Amniotic epithelial cell (primary cell): ENCODE measurements at places on chromosomes 2 and 18.

GRCh38 chr18:45251236-45251635 is 364.0 kb upstream of the SLC14A2 start:
- DNase-seq = no peak

DNA sequence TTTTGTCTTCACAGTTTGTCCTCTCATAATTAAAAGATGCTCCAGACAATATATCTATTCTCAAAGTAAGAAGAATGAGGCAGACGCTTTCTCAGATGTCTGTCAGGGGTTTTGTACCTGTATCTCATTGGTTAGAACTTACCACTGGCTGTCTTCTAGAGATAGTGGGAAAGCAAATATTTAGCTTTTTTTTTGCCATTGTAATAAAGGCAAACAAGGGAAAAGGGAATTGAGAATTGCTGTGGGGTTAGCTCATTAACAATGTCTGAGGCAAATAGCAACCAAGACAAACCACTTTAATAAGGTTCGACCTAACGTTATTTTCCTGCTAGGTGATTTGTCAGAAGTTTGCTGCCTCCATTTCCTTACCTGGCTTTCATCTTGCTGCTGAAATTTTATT is 30.0 kb downstream of the ZNF638 start:
- no peak for DNase-seq

DNA sequence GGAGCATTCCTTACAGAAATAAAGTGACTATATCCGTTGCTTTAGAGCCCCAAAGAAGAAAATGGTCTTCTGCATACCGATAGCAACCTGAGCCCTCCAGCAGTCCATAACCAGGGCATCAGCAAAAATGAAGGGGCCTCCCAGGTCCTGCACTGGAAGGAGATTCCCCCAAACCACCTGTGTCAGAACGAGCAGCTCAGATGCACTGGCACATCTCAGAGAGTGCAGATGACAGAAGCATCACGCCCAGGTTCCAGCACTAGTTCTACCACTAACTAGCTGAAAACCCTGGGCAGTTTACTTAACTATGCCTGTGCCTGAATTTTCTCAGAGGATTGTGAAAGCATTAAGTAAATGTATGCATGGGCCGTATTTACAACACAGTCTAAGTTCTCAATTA is 466.7 kb upstream of the MYT1L start:
- DNase-seq = no peak

GRCh38 chr2:37125416-37125815 is 31.4 kb downstream of the EIF2AK2 start:
- no peak for DNase-seq

GRCh38 chr2:3212061-3212362 is 165.6 kb downstream of the EIPR1 start:
- no peak for DNase-seq

- no peak for DNase-seq
Measured at GRCh38 chr2:137208431-137208891, 443.1 kb downstream of the THSD7B start.

GRCh38 chr2:222569826-222570225 is 86.1 kb downstream of the FARSB start:
- peak; percentile 19 for DNase-seq

DNA sequence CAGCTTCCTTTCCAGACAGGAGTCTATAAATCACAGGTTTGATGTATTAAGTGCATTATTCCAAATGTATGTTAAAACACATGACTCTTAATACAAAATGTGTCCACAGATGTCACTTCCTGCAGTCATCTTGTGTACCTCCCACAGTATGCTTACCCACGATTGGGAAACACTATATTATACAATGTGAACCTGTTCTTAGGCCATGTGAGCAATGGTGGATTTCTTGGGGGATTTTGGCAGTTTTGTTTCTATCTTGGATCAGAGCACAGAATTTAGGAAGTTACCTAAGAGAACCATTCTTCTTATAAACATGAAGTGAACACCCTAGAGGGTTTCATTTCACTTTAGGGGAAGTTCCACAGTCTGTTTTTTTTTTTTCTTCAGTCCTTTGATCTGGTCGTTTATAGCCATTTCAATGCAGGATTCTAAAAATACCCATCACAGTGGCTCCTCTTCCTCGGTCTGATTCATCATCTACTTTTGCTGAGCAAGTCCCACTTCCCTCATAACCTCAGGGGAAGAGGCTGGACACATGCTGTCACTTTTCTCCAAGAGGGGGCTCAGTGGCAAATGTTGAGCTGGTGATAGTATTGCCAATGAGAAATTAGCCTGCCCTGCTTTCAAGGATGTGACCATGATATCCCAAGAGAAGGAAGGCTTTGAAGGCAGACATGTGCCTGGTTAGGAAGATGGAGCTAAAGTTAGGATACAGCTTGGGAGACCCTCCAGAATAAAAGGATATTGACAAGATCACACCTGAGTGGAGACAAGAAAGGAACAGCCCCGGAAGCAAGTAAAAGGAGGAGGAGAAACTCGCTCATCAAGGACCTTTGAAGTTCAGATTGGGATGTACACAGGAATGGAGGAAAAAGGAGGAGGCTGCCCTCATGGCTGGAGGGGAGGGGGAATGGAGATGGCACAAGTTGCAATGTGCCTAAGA is 22.6 kb downstream of the PLEK start:
- DNase-seq = no peak

DNA sequence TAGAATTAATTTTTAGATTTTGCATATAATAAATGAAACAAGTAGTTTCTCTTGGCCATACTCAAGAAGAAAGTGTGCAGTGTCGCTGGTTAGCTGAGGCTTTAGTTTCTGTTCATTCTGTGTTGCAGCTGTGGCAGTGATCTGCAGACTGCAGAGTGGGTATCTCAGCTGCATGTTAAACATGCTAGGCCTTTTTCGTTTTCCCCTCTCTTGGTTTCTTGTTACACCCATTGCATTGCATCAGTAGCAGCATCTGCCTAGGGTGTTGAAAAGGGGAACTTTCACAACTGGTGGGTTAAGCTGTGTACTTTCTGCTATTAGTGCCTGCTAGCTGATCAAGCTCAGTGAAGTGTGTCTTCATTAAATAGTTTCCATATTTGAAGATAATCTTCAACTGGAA is 51.3 kb downstream of the ACSL3 start:
- peak; percentile 46 for DNase-seq

- DNase-seq = no peak
Measured at GRCh38 chr18:48201337-48202005, 207.7 kb downstream of the ZBTB7C start.

DNA sequence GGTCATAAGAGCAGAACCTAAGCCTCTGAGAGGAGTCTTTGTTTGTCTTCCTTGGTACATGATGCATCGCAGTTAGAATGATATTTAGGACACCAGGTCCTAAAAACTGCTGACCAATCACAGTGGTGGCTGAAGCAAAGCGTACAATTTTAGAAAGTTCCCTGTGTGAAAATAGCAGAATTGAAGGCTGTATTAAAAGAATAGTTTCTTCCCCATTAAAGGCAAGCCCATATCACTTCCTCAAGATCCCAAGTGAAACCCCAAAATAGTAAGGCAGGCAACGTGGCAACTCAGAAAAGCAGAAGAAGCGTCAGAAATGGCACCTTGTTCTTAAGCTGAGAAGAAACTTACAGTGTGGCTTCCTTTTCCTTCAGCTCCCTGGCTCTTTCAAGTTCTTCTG is 154.8 kb upstream of the PGAP1 start:
- DNase-seq = no peak

GRCh38 chr18:68397241-68398035 is 317.5 kb downstream of the TMX3 start:
- DNase-seq = peak; percentile 86

DNA sequence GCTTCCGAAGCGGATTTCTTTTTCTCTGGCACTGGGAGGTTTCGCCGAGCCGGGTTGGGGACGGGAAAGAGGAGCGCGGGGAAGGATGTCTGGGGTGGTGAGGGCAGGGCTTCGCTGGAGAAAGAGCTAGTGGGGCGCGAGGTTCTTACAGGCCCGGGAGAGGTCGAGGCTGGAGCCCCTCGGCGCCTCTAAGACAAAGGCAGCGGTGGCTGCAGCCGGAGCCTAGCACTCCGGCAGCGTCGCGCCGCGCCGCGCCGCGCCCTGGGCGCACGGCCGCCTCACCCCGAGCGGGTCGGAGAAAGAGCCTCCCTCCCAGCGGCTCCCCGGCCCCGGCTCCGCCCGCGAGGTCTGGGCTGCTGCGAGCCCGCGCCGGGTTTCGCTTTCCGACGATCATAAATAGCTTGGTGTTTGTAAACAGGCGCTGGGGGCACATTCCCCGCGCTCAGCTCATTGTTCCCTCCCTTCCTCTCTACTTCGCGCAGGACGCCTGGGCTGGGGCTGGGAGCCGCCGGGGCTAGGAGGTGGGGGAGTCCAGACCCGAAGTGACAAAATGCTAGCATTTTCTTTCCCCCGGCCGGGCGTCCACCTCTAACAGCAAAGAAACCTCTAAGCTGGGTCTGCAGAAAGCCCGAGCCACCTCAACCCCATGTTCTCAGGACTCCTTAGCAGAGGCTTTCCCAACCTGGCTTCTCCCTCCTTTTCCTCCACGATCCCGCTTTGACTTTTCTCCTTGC is 813 bp upstream of the MEIS1 start:
- DNase-seq = peak; percentile 79

- DNase-seq = no peak
Measured at GRCh38 chr18:49890041-49890440, 76.7 kb upstream of the ACAA2 start.

DNA sequence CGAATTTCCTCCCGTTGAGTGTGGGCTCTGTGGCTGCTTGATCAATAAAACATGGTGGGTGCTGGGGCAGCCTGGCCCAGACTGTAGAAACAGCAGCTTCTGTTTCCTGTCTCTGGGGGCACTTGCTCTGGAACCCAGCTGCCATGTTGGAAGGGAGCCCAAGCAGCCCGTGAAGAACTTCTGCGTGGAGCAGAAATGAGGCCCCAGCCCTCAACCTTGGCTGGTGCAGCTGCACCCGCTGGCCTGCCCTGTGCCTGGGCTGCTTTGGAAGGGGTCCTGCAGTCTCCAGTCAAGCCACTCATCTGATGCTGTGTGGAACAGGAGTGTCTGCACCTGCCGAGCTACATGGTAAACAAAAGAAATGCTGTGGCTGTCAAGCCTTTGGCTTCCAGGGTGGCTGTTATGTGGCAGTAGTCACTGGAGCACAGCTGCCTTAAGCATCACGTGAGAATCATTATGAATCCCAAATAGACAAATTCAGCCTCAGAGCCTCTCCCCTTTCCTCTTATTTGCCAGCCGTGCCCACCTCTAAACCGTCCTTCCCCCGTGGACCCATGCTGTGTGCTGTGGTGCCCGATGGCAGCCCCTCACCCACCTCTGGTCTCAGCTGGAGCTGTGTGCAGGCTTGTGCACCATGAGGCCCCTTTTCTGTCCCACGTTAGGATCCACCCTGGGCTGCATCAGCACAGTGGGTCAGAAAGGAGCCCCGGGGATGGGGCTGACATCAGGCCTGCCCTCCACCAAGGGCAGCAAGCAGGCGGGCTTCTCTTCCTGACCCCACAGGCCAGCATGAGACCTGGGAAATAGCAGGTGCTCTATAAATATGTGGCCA is 134.0 kb upstream of the HDAC4 start:
- DNase-seq = no peak

DNA sequence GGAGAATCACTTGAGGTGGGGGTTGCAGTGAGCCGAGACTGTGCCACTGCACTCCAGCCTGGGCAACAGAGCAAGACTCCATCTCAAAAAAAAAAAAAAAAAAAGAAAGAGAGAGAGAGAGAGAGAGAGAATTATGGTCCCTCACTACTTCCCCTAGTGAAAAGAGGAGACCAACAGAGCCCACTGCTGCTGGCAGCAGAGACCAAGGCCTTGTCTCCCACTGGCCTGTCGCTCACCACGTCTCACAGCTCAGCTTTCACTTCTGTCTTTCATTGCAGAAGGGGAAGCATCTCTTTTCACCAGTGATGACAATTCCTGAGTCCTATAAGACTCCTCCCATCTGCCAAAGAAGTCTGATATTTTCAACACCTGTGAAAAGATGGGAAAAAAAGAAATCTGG is 81.3 kb downstream of the CLHC1 start:
- DNase-seq = no peak

DNA sequence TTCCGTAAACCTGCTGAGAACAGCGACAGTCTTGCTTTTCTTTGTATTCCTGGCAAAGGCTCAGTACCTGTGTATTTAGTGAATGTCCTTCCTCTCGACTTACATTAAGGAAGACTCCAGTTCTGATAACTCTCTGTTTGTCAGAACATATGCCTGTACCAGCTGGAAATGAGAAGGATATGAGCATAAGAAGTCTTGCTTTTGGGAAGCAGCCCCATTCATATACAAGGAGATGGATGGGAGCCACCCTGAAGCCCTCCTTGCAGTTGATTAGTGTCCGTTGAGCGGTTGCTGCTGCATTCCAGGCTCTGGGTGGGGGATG is 59.8 kb downstream of the SH3BP4 start:
- DNase-seq = no peak

DNA sequence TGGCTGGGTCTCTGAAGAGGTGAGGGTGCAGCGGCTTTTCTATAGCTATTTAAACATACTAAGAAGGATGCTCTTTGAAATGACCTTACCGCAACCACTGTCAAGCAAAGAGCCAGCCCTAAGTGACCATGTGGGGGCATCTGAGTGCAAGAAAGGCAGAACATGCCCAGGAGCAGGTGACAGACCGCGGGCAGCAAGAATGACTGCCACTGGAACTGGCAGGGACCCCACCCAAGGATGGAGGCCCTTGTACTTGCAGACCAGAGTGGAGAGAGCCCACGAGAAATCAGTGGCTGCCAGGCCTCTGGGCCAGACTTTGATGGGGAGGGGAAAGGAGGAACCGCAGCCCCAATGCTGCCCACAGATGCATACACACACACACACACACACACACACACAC is 33.1 kb downstream of the DNMT3A start:
- DNase-seq = no peak

- DNase-seq = no peak
Measured at GRCh38 chr2:238114331-238114841, 14.2 kb downstream of the ESPNL start.

GRCh38 chr18:49206717-49207116 is 253.7 kb downstream of the DYM start:
- no peak for DNase-seq

GRCh38 chr2:82795446-82795845 is 1663.6 kb downstream of the SUCLG1 start:
- peak; percentile 79 for DNase-seq

DNA sequence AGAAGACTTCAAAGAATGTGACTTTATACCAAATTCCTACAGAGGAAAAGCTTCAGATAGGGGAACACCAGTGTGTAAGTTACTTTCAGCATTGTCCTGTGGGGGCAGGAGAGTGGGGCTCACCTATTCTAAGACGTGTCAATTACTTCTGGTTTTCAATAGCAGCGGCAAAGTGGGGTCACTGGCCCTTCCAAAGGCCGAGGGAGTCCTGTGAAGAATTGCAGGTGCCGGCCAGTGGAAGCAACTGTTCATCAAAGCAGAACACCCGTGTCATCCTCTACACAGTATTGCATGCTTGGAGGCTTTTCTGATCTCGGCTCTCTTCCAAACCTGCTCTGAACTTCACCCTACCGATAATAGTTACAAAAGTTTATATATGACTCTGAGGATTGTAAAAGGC is 1176.5 kb upstream of the TMEFF2 start:
- DNase-seq = no peak

DNA sequence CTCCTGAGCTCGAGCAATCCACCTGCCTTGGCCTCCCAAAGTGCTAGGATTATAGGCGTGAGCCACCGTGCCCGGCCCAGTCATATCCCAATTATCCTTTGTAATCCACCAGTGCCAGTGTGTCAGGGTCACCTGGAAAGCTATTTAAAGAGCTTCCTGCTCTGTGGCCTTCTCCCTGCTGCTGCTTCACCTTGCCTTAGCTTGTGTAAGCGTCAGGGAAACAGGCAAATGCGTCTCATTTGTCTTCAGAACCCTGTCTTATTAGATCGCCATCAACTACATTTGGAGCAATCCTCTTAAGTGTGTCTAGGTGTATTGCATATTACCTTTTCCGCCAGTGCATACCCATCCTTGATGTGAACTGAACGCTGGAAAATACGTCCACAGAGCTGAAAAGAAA is 10.2 kb downstream of the KIF5C start:
- DNase-seq = no peak
